Left ventricle myocardium inferior (tissue), 1 donor: ENCODE measurements at places on chromosomes 6 and 20.

GRCh38 chr20:7505152-7505834, 435.0 kb downstream of the HAO1 start:
- no peak for DNase-seq

DNA sequence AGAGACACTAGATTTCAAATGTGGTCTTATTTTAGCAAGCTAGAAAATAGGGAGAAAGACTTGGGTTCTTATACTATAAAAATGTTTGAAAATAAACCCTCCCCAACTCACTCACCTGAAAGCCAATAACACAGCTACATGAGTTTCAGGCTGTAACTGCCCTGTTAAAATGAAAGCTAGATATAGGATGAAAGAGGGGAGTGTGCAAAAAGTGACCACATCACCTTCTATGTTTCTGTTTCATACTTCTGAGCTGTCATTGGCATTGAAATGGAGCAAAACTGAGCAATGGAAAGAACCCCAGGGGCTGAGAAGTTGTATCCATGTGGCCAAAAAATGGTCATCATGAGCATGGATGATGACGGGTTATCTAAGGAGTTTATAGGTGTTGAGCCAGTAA, 148.1 kb upstream of the TENT5A start:
- DNase-seq, result no peak

GRCh38 chr6:119575721-119576120, 226.2 kb upstream of the MAN1A1 start:
- DNase-seq, result no peak

DNA sequence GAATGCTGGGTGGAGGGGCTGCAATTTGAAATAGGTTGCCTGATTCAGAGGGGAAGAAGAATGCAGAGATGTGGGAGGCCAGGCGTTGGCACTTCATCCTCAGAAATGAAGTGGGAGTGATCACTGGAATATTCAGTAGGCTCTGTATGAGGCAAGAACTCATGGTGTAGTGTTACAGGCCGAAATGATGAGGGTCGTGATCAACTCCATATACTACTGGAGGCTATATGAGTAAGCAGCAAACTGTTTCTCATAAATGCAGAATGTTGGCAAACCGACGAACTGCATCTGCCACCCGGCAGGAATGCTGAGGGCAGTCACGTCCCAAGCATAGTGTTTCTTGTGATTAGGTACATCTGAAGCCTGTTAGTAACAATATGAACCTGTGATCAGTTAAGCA, 12.7 kb downstream of the KCNS1 start:
- DNase-seq, result no peak

- DNase-seq, result no peak
These were observed 77.8 kb downstream of the ISM1 start for GRCh38 chr20:13298692-13299373.

DNA sequence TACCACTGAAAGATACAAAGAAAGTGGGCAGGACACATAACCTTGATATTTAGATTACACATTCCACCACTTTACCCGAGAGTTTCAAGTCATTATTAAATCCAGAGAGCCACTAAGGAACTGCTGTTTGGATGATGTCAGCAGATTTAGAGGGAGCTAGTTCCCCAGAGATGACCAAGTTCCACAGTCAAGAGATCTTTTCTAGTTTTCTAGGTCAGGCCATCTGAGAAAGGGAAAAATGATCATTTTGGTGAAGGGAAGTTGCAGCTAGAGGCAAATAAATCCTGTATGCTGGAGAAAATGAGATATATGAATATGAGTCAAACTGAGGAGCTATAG, 147.8 kb downstream of the HS3ST5 start:
- DNase-seq, result no peak

DNA sequence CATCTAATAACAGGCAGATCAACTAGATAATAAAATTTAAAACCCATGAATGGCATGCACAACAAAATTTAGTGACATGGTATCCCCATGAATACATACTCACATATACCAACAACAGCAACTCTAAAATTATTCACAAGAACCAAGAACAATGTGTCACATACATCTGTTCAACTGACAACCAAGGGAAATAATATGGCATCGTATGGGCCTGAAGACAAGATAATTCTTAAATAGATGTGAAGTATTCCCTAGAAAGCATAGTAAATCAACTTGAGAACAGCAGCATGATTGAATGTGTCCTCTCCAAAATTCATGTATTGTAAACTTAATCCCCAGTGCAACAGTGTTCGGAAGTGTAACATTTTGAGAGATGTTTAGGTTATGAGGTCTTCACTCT, 635.5 kb downstream of the EYS start:
- DNase-seq, result no peak

- no peak for DNase-seq
These were observed 29.0 kb downstream of the PSMB1 start for GRCh38 chr6:170524172-170524502.

DNA sequence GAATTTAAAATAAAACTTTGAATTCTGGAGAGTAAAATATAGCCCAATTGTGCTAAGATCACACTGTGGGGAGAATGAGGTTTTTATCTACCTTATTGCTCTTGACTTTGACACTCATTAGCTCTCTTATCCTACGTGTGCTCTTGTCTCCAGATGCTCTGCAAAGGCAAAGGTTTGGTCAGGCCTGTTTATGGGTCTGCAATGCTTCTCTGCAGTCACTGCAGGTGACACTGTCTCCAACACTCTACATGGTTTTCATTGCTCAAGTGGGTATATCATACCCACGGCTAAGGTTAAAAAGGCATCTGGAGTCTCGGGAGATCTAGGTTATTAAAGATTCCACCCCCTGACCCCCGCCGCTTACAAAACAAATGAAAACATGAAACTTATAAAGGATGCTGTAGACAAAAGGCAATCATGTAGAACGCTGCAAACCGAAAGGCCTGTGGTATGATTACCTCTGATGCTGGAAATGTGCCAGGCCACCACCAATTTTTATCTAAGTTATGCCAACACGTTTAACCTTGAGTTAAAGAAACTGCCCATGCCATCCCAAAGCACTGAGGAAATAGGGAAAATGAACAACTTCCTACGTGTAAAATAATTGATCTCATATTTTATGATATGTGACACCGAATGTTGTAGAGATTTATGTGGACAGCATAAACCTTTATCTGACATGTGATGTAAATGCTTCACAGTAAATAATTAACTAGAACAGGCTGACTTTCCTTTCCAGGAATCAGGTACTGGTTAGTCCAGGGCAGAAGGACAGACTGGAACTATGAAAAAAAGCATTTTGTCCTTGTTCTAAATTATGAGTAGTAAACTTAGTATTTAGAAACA, 238.2 kb upstream of the NOX3 start:
- no peak for DNase-seq
